ENCODE measurements at places on chromosomes 13 and 19.

GRCh38 chr19:2820112-2820702 lies 539 bp downstream of the ZNF554 start:
- DNase-seq = no peak

DNA sequence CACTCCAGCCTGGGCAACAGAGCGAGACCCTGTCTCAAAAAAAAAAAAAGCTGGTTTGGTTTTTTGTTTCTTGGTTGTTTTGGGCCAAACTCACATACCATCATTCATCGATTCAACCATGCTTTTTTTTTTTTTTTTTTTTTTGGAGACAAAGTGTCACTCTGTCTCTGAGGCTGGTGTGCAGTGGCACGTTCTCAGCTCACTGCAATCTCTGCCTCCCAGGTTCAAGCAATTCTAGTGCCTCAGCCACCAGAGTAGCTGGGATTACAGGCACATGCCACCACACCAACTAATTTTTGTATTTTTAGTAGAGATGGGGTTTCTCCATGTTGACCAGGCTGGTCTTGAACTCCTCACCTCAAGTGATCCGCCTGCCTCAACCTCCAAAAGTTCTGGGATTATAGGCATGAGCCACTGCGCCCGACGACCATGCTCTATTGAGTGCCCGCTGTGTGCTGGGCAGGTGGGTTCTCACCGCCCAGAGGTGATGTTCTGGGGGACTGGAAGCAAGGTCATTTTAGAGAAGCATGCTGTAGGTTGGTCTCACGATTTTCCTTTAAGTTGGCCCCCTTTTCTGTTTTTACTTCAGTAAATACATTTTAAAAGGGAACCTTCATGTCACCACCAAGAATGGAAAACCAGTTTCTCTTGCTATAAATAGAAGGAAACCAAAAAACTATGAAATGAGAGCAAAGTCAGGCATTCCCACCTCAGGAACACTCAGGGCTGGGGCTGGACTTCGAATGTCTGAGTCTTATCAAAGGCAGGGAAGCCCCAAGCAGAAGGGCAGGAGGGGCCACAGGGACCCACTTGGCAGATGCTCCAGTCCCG lies 8.3 kb upstream of the JUND start:
- no peak for DNase-seq

DNA sequence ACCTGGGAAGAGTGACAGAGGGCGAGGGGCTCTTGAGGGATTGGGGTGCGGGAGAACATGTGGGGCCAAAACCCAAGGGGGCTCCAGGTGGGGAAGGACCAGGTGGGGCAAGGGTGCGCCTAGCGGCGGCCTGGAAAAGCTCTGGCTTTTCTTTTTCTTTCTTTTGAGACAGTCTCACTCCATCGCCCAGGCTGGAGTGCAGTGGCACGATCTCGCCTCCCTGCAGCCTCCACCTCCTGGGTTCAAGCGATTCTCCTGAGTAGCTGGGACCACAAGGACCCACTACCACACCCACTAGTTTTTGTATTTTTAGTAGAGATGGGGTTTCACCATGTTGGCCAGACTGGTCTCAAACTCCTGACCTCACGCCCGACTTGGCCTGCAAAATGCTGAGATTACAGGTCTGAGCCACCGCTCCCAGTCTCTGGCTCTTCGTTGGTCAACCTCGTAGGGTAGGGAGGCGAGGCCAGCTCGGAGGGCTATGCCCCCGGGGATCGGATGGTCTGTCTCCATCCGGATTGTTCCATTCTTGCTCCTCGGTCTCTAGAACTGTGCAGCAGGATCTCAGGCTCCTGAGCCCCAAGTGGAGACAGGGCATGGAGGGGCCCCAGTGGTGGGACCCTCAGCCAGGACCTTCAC lies 3.7 kb downstream of the GADD45B start:
- no peak for DNase-seq

GRCh38 chr13:49165798-49166752 lies 54.1 kb upstream of the MLNR start:
- DNase-seq = no peak

DNA sequence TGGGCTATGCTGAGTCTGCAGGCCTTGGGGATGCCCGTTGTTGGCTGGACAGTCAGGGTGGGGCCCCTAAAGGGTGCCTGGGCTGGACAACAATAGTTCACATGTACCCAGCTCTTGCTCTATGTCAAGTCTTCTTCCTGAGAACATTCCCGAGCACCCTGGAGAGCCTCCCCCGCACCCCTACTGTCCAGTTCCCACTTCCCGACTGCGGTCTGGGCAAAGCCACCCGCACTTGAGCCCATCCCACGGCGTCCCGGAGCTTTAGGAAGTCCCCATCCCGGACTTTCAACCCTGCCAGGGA lies 1.1 kb upstream of the MPND start:
- DNase-seq = no peak
